ENCODE measurements at places on chromosomes 16 and 17.

DNA sequence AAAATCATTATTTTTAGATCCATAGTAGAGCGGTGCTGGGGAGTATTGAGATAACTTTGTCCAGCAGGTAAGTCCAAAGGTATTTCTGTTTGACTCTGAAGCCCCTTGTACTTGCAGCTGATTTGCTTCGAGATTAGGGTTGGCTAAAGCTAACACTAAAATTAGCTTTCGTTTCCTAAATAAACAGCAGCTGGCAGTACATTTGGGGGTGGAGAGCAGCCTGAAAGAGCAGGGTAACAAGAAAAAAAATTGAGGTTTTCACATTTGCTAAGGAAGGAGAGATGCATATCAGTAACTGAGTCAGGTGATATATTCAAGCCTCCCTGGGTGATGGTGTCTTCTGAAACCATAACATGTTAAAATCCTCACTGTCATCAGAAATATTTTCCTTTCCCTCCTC lies 37.4 kb upstream of the TMC5 start:
- H3K4me1 ChIP-seq: peaks cover 14% of the 10 kb centered on the region
- peak overlapping the region; percentile 7 for H3K4me3 ChIP-seq
- no peak overlapping the region for H3K27ac ChIP-seq
- no peaks in the 10 kb centered on the region for H3K36me3 ChIP-seq
- H3K27me3 ChIP-seq: peaks cover 17% of the 10 kb centered on the region
- DNase-seq: peak; percentile 33

GRCh38 chr17:75878174-75878998 lies at the start of gene TRIM47:
Gene TRIM47 (minus strand): TSS chr17:75878581. CDS start chr17:75878548, 33 bp downstream.
- DNase-seq: peak; percentile 91
- H3K4me1 ChIP-seq: peaks cover 49% of the 10 kb centered on the region
- peak within 1 kb of the TSS; percentile 39 for H3K4me3 ChIP-seq
- H3K27me3 ChIP-seq: no peaks in the 10 kb centered on the region
- no peak within 1 kb of the TSS for H3K27ac ChIP-seq

DNA sequence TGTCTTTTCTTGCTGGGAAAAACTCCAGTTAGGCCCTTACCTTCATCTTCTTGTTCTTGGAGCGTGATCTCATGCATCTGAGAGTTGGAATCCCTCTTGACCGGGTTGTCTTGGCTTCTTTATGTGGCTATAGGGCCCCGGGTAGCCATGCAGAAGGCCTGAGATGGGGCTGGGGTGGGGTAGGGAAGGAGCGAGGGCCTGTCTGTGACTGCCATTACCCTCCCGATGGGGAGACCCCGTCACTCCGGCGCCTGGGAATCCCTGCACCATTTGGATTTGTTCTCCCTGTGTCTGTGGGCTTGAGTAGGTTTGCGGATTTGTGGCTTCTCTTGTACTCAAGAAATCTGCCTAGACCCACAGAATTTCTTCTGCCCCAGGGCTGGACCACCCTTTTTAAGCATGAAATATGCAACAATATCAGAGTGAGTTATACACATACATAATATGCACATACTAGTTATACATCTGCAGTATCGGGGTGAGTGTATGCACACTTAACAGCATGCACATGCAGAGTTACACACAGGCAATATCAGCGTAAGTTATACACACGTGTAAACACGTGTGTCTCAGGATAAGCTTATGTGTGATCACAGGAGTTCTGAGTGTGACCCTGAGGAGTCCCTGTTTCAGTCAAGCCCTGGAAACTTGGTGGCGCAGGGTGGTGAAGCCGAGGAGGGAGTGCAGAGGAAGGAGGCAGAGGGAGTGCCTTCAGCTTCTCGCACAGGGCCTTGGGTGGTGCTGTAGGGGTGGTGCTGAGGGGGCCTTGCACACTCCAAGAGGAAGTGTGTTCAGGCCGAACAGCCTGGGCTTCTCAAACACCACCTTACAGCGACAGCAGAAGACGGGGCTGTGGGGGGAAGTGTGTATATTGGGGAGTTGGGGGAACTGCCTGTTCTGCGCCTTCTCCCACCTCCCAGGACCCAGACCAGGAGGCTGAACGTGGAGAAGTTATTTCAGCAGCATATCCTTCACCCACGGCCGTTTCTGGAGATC lies 18.5 kb downstream of the CCDC42 start:
- H3K4me3 ChIP-seq: no peak overlapping the region
- H3K27ac ChIP-seq: no peak overlapping the region
- no peaks in the 10 kb centered on the region for H3K36me3 ChIP-seq
- H3K27me3 ChIP-seq: no peaks in the 10 kb centered on the region
- H3K4me1 ChIP-seq: peaks cover 2% of the 10 kb centered on the region
- DNase-seq: peak; percentile 76

DNA sequence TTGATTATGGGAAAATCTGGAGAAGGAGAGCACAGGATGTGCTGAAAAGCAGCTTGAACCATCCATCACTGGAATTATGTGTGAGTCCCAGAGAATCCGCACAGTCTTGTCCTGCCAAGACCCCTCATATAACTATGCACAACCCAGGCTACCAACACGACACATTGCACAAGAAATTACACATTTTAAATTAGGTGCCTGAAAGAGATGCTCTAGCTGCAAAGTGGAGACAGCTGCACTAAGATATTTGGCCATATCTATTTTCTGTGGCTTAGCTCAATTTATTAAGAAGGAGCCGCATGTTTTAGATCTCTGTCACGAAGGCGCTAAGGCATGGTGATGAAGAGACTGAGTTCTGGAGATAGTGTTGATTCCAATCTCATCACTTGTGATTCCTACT lies 1308.4 kb downstream of the CDH8 start:
- H3K4me3 ChIP-seq: no peak overlapping the region
- H3K36me3 ChIP-seq: no peaks in the 10 kb centered on the region
- no peak overlapping the region for H3K27ac ChIP-seq
- no peak for DNase-seq

- peak; percentile 55 for DNase-seq
- no peak overlapping the region for H3K4me3 ChIP-seq
- peaks cover 38% of the 10 kb centered on the region for H3K27me3 ChIP-seq
Measured at GRCh38 chr17:16493531-16494046, 1.6 kb upstream of the LRRC75A start.

GRCh38 chr17:69454051-69454450 lies 39.6 kb downstream of the MAP2K6 start:
- no peaks in the 10 kb centered on the region for H3K36me3 ChIP-seq
- H3K4me3 ChIP-seq: no peak overlapping the region
- H3K27ac ChIP-seq: no peak overlapping the region
- H3K27me3 ChIP-seq: peaks cover 2% of the 10 kb centered on the region
- DNase-seq: no peak

- H3K4me3 ChIP-seq: no peak overlapping the region
- no peaks in the 10 kb centered on the region for H3K4me1 ChIP-seq
- no peak overlapping the region for H3K27ac ChIP-seq
- no peaks in the 10 kb centered on the region for H3K36me3 ChIP-seq
Measured at GRCh38 chr16:55672471-55672870, 16.7 kb downstream of the SLC6A2 start.

DNA sequence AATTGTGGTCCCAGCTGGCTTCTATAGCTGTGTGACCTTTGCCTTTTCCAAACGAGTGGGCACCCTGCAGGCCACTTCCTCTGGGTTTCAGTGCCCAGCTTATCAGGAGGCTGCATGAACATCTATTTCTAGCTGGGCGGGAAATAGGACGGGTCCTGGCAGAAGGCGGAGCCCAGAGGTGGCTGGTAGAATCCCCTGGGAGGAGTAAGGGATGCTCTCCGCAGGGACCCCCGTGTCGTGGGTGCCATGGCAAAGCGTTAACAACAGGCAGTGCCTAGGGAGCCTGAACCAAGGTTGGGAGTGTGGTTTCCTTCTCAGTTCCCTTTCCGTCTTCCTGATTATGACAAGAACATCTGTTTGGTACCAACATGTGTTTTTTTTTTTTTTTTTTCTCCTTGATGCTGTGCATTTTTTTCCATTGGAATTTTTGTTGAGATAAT lies 58.2 kb downstream of the PLCG2 start:
- peak; percentile 42 for DNase-seq
- H3K27ac ChIP-seq: no peak overlapping the region
- H3K27me3 ChIP-seq: no peaks in the 10 kb centered on the region
- no peak overlapping the region for H3K4me3 ChIP-seq

DNA sequence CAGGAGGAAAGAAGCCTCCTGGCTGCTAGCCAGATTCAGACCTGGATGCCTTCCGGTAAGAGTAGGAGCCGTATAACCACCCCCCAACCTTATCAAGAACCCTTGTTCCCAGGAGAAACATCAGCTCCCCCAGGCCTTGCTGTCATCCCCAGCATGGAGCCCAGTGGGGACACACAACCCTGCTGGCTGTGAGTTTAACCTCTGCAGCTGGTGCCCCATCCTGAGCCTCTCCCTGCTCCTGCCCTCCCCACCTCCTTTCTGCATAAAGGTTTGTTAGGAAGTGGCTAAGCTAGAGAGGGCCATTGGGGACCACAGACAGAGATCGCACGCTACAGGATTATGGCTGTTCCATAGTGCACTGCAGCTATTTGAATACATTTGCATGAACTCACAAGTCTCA lies 55.5 kb upstream of the RPL38 start:
- H3K27me3 ChIP-seq: peaks cover 9% of the 10 kb centered on the region
- no peak for DNase-seq
- H3K4me1 ChIP-seq: no peaks in the 10 kb centered on the region
- H3K4me3 ChIP-seq: no peak overlapping the region
- no peaks in the 10 kb centered on the region for H3K36me3 ChIP-seq

DNA sequence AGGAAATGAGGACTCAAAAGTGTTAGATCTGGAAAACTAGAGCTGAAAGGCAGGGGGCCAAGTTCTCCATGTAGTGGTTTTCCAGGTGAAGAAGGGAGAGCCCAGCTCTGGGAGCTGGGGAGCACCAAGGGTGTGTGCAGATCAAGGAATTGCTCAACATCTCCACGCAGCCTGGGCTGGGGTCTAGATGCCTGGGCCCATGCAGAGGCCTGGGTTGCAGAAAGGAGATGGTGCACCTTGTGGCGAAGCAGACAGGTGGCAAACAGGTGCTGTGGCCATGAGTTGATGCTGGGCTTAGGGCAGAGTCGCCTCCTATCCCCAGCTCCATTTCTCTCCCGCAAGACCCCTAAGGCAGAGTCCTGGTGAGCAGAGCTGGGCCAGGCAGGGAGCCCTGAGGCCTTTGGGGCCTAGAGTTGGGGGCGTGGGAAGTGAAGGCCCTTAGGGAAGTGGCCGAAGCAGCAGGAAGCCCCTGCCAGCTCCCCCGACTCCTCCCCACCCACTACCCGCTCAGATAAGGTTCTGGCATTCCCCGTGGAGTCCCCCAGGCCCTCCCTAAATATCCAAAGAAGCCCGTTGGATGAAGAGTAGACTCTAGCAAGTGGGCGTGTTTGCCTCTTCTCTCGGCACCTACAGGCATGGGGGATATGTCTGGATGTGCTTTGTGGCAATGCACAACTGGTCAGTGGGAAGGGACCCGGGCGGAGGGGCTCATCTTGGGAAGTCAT lies 777 bp downstream of the FOXN1 start:
- peaks cover 12% of the 10 kb centered on the region for H3K4me1 ChIP-seq
- no peaks in the 10 kb centered on the region for H3K36me3 ChIP-seq
- no peak overlapping the region for H3K27ac ChIP-seq
- H3K27me3 ChIP-seq: peaks cover 3% of the 10 kb centered on the region

Data from common myeloid progenitor, CD34-positive (primary cell).